ENCODE measurements at places on chromosomes 1 and 21.

DNA sequence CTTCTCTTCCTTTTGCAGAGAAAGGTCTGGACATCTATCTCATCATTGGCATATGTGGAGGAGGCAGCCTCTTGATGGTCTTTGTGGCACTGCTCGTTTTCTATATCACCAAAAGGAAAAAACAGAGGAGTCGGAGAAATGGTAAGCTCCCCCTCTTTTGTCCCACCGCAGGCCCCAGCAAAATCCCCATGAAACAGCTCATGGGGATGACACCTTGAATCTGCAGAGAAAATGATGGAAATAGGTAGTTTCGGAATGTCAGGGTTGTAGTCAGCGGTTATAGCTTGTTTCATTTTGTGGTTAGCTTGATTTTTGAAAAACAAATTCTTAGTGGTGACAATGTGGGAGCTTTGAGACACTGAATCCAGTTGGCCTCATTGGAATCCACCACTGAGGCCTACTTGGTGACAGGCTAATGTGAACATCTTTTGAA, 10.3 kb downstream of the CD2 start:
- DNase-seq = peak; percentile 48

GRCh38 chr21:45505416-45506021, 36.7 kb downstream of the SLC19A1 start:
- no peak for DNase-seq

GRCh38 chr1:47212636-47213229, 19.3 kb downstream of the TAL1 start:
- DNase-seq = no peak

- no peak for DNase-seq
Observed at GRCh38 chr1:164480285-164480907, 78.6 kb upstream of the PBX1 start.

- DNase-seq = no peak
Observed at GRCh38 chr1:49036700-49037099, 260.0 kb upstream of the BEND5 start.

- DNase-seq = peak; percentile 42
Observed at GRCh38 chr1:6414443-6414844, 5.3 kb downstream of the HES2 start.

GRCh38 chr1:238281418-238281817, 390.7 kb upstream of the ZP4 start:
- DNase-seq = no peak

DNA sequence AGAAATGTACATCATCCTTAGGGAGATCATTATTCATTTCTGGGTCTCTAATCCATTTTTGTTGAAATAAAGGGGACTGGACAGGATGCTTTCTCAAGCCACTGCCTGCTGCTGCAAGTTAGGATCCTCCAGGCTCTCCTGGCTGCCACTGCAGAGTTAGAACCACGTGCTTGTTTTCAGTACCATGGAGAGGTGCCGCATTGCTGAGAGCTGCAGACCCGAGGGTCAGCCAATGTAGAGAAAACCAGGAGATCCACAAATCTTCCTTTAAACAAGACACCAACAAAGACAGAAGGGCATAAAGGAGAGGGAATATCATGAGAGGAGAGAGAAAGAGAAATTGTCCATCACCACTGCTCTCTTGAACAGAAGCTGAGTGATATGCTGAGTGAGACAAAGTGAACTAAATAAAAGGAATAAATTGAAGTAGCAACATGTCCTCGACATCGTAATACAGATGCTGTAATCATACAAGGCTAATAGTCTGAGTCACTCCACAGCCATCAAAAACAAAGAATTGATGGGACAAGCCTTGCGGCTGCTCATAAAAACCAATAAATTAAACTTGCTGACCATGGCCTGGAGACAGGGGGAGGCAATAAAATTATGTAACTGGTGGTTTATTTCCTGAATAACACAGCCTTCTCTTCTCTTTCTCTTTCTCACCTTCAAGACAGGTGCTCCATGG, 255.7 kb downstream of the OMA1 start:
- DNase-seq = no peak

- DNase-seq = no peak
Observed at GRCh38 chr1:201633811-201634210, 94.9 kb downstream of the NAV1 start.

DNA sequence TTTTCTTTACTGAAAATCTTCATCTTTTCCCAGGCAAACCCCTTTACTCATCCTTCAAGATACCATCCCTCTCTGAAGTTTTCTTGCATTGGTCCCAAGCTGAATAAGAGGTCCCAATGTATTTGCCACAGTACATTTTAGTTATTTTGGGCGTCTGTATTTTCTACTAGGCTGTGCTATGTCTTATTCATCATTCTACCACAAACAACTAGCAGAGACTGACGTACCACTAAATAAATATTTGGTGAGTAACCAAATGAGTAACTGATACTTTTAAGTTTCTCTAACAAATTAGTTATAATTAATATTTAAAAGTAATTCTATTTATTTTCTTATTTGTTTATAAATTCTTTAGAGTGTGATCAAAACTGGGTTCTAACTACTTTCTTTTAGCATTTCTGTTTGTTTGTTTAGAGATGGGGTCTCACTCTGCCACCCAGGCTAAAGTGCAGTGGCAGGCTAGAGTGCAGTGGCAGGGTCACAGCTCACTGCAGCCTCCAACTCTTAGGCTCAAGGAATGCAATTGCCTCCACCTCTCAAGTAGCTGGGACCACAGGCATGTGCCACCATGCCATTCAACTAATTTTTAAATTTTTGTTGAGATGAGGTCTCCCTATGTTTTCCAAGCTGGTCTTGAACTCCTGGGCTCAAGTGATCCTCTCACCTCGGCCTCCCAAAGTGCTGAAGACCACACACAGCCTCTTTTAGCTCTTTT, 33.1 kb downstream of the NDC1 start:
- DNase-seq = no peak

DNA sequence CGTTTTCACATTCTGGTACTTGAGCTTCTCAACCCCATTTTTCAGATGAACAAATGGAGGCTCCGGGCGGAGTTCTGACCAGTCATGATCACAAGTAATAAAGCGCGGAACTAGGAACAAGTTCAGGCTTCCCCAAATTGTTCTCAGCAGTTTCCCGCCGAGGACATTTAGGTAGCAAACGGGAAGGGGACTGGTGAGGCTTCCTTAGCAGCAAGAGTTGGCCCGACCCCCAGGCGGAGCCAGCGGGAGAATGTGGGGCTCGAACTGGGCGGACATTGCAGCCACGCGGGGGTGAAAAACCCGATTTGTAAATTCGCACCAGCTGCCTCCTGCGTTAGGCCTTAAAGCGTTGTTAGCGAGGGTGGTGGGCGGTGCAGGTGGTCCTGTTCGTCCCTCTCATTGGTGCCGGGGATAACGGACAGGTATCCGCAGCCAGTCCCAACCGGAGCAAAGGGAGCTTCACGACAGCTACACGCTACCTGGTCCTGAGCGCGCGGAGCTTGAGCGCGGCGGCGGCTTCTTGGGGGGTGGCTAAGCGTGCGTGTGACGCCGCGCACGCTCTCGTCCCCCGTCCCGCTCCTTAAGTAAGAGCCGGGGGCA, 15.3 kb downstream of the SEMA6C start:
- peak; percentile 78 for DNase-seq

Measured in stimulated activated CD8-positive, alpha-beta memory T cell treated with anti-CD3 and anti-CD28 coated beads, Interleukin-4, amount 100 ng/mL, for 24 hours (primary cell).